ENCODE measurements at places on chromosomes 6 and 20.

DNA sequence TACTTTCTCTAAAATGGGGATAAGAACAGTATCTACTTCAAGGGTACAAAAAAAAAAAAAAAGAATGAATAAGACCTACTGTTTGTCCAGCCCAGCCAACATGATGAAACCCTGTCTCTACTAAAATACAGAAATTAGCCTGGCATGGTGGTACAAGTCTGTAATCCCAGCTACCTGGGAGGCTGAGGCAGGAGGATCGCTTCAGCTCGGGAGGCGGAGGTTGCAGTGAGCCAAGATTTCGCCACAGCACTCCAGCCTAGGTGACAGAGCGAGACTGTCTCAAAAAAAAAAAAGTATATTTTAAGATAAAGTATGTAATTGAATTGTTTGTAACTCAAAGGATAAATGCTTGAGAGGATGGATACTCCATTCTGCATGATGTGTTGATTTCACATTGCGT lies 2.0 kb downstream of the BLTP3A start:
- DNase-seq = no peak

GRCh38 chr6:87789198-87789899 lies 87.3 kb upstream of the AKIRIN2 start:
- DNase-seq = no peak

- peak; percentile 92 for DNase-seq
These were observed 122.1 kb downstream of the HIVEP2 start for GRCh38 chr6:142822842-142823241.

GRCh38 chr20:19232997-19233794 lies 20.8 kb downstream of the SLC24A3 start:
- DNase-seq = no peak

- DNase-seq = no peak
These were observed 76.0 kb downstream of the MKKS start for GRCh38 chr20:10357974-10358373.

- DNase-seq = peak; percentile 72
These were observed 1567.8 kb upstream of the DEFB115 start for GRCh38 chr20:29689411-29690225.

DNA sequence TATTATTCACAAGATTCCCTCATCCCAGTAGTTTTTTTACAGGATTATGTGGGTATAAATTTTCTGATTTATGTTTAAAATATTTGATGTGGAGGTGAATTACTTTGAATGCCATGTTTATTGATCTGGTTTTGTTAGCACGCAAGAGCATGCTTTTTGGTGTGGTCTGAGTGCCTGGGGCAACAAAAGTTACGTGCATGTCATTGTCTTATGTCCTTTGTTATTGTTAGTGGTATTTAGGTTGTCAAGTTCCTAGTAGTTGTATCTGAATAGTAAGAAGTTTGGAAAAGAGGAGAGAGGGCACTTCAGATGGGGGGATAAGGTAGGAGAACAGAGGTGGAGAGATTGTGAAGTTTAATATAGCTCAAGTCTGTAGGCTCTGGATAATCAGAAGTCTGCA lies 95.0 kb downstream of the ATRN start:
- no peak for DNase-seq

- no peak for DNase-seq
These were observed 28.1 kb downstream of the ROS1 start for GRCh38 chr6:117397536-117398227.

DNA sequence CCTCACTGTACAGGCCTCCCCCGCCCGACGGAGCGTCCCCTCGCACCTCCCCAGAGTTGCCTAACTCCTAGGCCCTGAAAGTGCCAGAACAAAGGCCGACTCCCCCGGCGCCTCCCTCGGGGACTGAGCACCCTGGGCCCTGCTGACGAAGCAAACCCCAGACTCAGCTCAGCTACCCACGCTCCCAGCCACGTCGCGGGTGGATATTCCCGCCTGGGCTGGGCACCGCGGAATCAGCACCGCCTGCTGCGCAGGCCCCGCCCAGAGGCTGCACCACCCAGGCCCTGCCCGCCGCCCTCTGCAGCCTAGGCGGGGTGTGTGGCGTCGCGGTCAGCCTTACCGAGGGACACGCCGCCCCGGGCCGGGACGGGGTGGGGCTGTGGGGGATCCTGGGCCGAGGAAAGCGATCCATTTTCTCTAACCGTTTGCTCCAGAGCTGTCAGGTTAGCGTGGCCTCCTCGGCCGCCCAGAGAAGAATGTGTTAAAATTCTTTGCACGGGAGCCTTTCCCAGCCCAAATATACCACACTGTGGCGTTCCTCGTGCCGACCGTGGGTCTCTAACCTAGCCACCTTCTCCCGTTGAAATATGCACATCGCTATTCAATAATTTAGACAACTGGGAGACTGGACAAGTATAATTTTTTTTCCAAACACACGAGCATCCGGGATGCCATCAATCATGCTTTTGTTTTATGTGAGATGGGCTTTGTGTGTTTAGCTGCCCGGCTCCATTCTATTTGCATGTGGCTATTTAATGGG lies 31.4 kb downstream of the TFAP2A start:
- no peak for DNase-seq

GRCh38 chr20:56988446-56988845 lies 278.0 kb downstream of the BMP7 start:
- no peak for DNase-seq

DNA sequence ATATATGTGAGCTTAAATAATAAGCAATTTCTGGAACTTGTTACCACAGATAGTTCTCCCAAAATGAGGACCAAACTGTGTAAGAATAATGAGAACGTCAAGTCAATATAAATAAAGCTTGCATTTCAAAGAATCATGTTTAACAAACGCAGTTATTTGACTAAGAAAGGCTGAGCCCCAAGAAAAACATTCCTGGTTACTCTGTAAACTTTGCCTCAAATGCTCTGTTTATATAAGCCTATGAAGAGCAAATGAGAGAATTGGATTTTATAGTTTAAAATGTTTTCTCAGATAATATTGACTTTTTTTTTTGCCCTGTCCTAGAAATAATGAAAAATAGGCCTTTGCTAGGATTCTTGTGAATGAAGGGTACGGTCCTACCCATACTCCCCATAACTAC lies 81.3 kb downstream of the C6orf52 start:
- no peak for DNase-seq

DNA sequence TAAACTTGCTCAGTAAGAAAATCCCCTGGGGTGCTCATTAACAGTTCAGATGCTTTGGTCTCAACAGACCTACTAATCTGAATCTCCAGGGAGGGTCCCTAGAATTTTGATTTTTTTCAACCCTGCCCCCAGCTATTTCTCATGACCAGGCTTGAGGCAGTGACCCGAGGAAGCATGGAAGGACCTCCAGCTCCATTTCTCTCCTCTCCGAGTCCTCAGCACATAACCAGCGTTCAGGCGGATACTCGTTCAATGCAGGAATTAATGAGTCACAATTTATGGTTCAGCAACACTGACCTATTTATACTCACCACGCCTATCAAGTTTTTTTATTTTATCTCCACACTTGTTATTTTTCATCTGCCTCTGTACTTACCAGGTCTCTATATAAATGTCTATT lies 369.2 kb upstream of the CDH4 start:
- no peak for DNase-seq

DNA sequence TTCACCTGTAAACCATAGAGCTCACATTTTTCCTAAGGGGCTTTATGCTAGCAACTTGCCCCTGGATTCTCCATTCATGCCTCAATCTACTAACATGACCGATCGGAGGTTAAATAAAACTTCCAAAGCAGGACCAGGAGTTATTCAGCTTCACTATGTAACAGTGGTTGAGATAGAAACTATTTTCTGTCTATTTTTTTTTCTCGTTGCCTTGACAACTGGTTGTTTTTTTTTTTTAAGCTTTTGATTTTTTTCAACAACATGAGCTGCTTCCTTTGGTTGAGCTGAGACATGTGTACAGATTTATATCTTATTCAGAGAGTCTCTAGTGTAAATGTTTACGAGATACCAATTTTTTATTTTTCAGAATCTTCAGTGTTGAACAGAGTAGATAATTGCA lies 85.7 kb downstream of the SHLD1 start:
- peak; percentile 61 for DNase-seq

DNA sequence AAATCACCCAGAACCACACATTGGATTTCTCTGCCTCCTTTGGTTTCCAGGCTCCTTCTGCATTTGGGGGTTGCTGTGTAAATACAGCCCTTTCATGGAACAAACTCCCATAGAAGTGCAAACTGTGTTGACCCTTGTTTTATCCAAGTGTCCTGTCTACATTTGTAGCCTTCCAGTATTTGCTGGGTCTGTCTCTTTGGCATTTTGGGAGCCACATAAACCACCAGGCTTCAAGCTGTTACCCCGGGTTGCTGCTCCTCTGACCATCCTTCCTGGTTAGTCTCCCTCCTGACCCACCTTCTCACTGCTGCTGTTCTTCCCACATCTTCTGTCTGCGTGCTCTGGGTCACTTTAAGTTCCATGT lies 7.6 kb upstream of the MTHFD1L start:
- DNase-seq = no peak

GRCh38 chr6:90101403-90101802 lies 195.2 kb downstream of the BACH2 start:
- no peak for DNase-seq

GRCh38 chr6:57226221-57226620 lies 4.1 kb upstream of the RAB23 start:
- no peak for DNase-seq

DNA sequence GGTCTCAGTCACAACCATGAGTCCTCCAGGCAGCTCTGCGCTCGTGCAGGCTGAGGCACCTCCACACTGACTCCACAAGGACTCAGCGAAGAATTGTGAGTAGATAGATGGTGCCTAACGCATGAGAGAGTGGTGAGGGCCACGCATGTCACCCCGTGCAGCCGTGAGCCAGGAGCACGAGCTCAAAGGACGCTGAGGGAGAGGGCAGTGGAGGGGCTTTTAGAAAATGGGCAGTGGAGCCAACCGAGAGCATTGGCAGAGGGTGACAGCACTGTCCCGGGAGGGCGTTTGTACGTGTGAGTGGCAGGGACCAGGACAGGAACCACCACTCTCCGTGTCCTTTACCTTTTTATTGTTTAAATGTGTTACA lies 105.6 kb downstream of the PSMB1 start:
- no peak for DNase-seq

- no peak for DNase-seq
These were observed 4.1 kb downstream of the SLC22A7 start for GRCh38 chr6:43302126-43302525.

- no peak for DNase-seq
These were observed 505.5 kb downstream of the PRIM2 start for GRCh38 chr6:57822896-57823358.

DNA sequence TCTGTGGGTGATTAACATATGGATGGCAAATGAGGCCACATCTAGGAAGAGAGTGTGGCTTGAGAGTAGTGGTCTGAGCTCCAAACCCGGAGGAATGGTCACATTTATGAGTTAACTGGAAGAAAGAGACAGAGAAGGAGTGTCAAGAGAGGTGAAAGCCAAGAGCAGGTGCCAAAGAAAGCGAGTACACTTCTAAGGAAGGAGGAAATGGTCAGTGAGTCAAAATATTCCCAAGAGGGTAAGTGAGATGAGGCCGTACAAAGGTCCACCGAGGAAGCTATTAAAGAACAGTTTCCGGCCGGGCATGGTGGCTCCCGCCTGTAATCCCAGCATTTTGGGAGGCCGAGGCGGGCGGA lies 104.5 kb upstream of the RNF24 start:
- no peak for DNase-seq

- no peak for DNase-seq
These were observed 51.0 kb upstream of the TFAP2A start for GRCh38 chr6:10465629-10466499.

DNA sequence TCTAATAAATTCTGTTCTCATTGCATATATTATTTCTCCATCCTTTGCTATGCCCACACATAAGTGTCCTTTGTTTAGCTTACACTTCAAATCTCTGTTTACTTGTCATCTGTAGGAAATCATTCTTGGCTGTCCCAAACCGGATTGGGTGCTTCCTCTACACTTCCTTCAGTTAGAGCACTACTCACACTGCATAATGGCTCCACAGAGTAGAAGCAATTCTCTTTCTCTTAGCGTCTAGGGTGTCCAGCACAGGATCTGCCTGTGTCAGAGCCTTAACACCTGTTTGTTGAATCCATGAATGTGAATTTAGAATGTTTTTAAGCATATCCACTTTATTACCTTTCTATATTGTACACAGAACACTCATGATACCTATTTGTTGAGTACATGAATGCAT lies 87.0 kb upstream of the BMP2 start:
- no peak for DNase-seq

- no peak for DNase-seq
These were observed 166.8 kb downstream of the BCAS1 start for GRCh38 chr20:53903652-53903987.

DNA sequence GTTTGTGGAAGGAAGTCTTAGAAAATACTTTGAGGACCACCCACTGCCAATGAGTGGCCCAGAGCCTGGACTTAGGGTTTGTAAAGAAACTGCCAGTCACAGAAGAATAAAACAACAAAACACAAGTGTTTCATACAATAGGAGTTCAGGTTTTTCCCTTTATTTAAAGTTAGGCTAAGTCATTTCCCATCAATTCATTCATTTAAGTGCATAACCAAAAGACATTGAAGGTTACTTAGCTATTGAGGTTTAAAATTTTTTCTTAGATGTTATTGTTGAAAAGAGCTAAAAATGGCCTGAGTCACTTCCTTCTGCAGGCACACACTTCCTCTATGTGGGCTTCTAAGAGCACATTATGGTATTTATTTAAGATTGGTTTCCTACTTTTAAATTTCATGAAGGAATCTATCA lies 54.2 kb downstream of the ARMC2 start:
- no peak for DNase-seq

DNA sequence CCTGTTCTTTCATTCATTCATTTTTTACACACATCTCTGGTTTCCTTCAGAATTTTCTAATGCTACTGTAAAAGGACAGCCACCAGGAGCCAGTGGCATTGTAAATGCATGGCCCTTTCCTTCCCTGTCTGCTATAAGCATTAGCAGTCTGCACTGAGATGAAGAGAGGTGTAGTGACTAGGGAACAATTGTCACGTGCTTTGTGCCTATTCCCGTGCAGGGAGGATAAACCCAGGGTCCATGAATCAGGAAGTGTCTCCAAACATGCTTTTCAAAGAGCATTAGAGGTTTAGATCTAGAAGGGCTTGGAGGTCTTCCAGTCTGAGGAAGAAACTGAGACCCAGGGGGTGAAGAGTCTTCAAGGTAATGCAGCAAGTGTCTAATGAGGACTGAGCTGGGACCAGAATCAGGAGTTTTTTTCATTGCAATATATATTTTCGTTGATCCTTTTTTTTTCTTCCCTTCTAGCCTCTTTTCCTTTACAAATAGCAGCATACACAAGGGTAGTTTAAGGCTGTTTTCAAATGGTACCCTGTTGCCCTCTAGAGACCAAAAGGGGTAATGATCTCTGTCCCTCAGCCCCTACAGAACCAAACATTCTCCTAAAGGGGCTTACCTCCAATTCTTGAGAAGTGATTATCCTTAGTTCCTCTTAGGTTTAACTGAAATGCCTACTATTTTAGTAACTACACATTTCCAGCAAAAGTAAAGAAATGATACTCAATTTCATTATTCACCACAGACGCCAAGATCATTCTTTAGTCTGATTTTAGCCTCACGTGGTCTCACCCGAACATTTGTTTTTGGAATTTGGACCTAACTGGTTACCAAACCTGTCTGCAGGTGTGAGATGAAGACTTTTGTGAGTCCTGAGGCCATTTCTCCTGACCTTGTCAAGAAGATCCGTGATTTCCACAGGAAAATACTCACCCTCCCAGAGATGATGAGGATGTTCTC lies 6.6 kb downstream of the TRIM15 start:
- DNase-seq = peak; percentile 15

- DNase-seq = no peak
These were observed 48.9 kb upstream of the OLIG3 start for GRCh38 chr6:137543114-137543513.

Data from NCI-H2171 (cell line).